ENCODE measurements at places on chromosomes 3 and 15.

GRCh38 chr3:29143151-29143550, 137.7 kb upstream of the RBMS3 start:
- no peak for DNase-seq

- no peak for DNase-seq
Observed at GRCh38 chr3:31502803-31503221, 29.9 kb upstream of the STT3B start.

GRCh38 chr15:73034221-73034620, 18.0 kb upstream of the NEO1 start:
- no peak for DNase-seq

- no peak for DNase-seq
Observed at GRCh38 chr3:46440531-46441294, 24.0 kb downstream of the LTF start.

GRCh38 chr3:137792626-137793271, 28.6 kb downstream of the SOX14 start:
- DNase-seq = no peak

GRCh38 chr15:74214324-74215021, 11.9 kb upstream of the STRA6 start:
- no peak for DNase-seq

DNA sequence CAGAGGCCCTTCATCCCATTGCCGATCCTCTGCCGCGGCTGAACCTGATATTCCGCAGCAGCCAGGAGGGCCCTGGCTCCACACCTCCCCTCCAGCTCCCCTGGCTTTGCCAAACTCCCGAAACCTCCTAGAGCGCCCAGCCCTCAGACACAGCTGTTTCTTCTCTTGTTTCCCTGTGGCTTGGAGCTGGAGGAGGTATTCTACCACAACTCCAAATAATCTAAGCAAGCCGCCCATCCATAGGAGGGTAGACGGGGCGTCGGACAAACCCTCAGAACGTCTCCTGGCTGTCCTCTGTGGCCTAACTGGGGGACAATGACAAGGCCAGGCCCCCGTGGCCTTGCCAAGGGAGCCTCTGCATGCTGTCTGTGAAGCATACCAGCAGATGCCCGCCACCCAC, 10.4 kb downstream of the PLA2G4D start:
- DNase-seq = no peak

DNA sequence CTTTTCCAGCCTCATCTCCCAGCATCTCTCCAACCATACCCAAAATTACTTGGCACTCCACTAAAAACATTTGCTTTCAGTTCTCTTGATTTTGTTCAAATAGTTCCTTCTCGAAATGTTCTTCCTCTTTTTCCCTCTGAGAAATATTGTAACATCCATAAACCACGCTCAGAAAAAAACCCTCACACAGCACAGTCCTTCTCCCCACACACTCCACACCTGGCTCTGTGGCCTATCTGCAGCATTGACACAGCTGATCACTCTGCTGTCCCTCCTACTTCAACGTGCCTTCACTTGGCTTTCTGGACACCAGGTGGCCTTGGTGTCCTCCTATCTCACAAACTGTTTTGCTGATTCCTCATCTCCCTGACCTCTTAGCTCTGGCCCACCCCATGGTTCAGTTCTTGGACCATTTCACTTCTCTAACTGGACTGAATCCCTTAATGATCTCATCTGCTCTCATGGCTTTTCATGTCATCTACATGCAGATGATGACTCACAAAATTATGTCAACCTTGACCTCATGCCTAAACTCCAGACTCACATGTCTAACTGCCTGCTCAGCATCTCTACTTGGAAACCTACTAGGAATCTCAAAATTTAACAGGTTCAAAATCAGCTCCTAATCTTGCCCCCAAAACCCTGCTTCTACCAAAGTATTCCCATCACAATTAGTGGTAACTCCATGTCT, 93.3 kb downstream of the TRIM42 start:
- DNase-seq = no peak

GRCh38 chr3:114764056-114764492, 383.0 kb downstream of the ZBTB20 start:
- DNase-seq = no peak

GRCh38 chr3:73137736-73138403, 76.4 kb downstream of the EBLN2 start:
- no peak for DNase-seq

DNA sequence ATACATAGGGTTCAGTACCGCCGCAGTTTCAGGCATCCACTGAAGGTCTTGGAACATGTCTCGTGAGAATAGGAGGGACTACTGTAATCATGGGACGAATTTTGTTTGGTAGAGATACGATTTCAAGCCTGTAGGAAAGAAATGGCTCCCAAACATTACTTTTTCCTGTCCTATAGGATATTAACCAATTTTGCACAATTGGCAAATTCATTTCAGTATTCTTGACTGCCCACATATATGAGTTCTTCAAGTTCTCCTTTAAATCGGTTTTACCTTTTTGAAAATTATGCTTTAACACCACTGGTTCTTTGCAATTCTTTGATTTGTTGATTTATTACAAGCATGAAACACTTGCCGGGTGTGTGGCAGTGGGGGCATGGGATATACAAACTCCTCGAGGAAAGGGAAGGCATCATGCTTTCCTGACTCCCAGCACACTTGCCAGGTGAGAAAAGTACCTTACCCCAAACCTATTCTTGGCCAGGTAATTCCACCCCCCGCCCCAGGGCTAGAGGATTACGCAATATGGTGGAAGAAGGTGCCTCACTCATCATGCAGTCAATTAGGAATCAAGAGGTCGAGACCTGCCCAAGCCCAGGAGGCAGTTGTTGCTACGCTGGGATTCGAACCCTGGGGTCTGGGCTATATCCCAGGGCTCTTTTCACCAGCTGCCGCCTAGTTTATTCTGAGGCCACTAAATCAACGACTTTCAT, 584 bp upstream of the LARS2 start:
- DNase-seq = no peak

- no peak for DNase-seq
Observed at GRCh38 chr15:56248311-56248992, 4.8 kb upstream of the RFX7 start.

- no peak for DNase-seq
Observed at GRCh38 chr15:87916208-87916607, 340.3 kb downstream of the NTRK3 start.

DNA sequence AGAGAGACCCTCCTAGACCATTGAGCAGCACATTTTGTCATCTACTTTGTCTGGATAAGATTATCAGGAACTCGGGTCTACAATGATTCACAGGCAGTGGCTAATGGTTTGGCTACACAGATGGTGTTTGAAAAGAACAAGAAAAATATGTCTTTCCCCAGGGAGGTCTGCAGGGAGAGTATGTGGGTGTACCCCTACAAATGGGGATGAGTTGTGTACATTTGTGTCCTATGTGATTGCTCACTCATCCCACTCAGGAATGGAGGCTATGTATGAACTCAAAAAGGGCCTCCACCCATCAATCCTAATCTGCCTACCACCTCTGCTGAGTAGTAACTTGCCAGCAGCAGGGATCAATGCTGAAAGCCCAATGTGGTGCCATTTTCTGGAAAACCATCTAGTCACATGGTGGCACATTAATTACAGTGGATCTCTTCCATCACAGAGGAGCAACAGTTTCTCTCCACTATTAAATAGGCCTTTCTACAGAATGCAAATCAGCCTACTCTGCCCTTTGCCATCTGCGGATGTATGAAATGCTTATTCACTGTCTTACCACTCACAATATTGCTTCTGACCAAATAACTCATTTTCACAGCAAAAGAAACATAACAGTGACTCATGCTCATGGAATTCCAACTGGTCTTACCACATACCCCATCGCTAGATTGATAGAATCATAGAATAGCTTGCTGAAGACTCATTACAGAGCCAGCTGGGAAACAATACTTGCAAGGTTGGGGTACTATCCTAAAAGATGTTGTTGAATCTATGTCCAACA, 48.3 kb upstream of the TRIM42 start:
- no peak for DNase-seq

- no peak for DNase-seq
Observed at GRCh38 chr15:70319466-70319865, 221.7 kb upstream of the TLE3 start.

- no peak for DNase-seq
Observed at GRCh38 chr3:18740631-18741583, 315.8 kb upstream of the SATB1 start.

DNA sequence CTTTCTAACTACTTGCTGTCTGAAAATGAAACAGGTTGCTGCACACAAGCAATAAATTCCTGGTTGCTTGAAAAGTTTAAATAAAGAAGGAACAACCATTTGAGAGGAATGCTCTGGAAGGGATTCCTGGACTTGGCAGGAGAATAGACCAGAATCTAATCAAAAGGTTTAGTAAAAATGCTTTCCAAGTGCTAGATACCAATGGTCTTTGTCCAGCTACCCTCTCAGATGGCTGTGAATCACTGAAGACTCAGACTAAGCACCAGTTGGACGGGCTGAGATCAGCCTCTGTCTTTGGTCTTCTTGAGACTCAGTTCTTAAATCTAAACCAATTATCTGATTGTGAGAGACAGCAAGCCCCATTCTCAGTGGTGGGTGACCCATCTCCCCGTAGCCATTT, 27.7 kb upstream of the LPP start:
- no peak for DNase-seq

- no peak for DNase-seq
Observed at GRCh38 chr3:150825192-150825915, 62.4 kb upstream of the SIAH2 start.

- DNase-seq = no peak
Observed at GRCh38 chr3:33664195-33664594, 53.9 kb downstream of the CLASP2 start.

- DNase-seq = no peak
Observed at GRCh38 chr3:17489139-17489538, 253.3 kb downstream of the TBC1D5 start.

GRCh38 chr15:29099131-29099880, 170.3 kb downstream of the NSMCE3 start:
- no peak for DNase-seq

DNA sequence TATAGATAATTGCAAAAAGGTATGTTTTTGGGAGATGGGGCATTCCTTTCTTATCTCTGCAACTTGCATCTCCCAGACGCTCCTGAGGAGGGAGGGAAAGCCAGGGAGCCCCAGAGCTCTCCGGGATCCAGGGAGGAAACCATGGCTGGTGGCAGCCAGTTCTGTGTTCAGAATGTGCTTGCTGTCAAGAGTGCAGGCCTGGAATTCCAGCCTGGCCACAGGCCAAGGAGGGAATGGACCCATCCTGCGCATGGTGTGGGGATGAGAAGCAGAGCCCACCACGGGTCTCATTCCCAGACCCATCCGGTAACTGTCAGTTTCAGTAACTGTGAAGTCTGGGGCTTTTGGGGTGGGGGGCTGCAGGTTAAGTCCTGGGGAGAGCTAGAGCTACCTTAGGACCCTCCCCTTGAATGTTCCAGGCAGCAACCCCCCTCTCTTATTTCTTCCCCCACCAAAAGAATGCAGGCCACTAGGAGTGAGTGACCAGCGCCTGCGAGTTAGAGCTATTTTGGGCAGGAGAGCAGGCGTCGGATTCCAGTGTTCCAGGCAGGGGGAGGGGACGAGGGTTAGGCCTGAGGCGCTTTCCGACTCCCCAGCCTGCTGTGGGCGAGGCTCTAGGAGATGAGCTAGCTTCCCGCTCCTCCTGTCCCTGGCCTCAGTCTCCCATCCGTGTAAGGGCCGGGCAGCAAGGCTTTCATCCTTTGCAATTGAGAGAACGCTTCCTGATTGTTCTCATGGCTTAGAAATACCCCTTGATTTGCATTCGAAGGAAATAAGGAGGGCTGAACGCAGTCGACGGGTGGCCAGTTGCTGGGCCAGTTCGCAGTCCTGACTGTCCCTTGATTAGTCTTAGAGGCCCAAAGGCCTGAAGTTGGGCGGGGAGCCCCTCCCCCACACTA, 781 bp upstream of the DAG1 start:
- no peak for DNase-seq

DNA sequence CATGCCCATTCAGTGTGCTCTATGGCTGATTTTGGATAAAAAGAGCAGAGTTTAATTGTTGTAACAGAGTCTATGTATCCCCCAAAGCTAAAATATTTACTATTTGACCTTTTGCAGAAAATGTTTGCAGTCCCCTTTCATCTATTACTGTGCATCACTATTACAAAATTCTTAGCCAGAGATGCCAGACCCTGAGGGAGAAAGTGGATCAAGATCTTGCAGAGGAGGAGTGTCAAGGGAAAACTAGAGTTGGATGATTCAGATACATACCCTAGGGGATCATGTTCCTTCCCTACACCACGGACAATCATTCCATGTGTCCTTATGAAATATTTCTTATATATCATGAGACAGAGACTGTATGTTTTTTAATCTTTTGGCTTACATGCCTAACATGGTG, 68.6 kb upstream of the TPRG1 start:
- no peak for DNase-seq

DNA sequence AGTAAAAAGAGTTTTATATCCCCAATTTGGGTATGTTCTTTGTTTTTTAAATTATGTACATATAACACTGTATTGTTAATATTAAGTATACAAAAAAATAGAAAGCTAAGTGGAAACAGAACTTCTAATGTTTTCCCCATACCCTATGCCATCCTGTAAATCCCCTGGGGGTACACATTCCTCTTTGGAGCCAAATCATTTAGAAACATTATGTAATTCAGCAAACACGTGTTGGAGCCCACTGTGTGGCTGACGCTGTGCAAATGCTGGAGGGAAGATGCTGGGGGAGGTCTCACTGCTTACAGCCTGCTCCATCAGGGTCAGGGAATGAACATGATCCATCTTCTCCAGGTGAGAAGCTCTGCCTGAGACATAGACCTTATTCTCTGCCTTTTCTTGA, 52.8 kb downstream of the CRTC3 start:
- DNase-seq = no peak

DNA sequence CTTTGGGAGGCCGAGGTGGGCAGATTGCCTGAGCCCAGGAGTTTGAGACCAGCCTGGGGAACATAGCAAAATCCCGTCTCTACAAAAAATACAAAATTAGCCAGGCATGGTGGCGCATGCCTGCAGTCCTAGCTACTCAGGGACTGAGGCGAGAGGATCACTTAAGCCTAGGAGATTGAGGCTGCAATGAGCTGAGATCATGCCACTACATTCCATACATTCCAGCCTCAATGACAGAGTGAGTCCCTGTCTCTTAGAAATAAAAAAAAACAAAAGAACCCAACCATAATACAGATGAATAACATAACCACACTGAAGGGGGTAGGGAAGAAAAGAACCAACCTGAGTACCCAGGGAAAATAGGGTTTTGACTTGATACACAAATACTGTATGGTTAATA, 19.7 kb upstream of the CGNL1 start:
- DNase-seq = no peak

- DNase-seq = no peak
Observed at GRCh38 chr3:1513662-1514061, 420.8 kb downstream of the CNTN6 start.

DNA sequence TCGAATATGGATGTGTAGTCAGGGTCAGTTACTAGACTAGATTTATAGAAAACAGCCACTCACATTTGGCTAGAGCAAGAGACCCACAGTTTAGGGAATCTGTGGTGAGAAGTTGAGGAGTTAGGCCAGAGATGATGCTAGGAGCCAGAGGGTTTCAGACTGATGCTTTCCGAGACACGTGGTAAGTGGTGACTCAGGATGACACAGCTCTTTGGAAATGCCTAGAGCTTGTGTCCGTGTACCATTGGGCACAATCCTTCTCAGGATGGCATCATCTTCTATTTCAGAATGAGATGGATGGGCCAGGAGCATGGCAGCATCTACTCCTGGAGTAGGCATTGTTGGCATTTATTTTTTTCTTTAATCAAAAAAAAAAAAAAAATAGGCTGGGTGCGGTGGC, 28.5 kb downstream of the PTPRG start:
- DNase-seq = no peak

GRCh38 chr15:49331951-49332350, 91.1 kb upstream of the FGF7 start:
- DNase-seq = no peak

GRCh38 chr3:50586763-50587070, 17.4 kb downstream of the HEMK1 start:
- no peak for DNase-seq
